ENCODE measurements at places on chromosomes 6 and 20. TPM values are rescaled to one million over a fixed set of nuclear protein-coding genes. Genes with fewer than 3 reads are reported as not detected.

MLIP gene
- not detected for total RNA-seq

SOX18 gene
- 0.54 TPM for total RNA-seq

DEFB129 gene
- not detected for total RNA-seq

PI16 gene
- not detected for total RNA-seq

PACRG gene
- total RNA-seq, result 5.7 TPM
